Cortex of kidney (tissue), 1 donor: ENCODE measurements at places on chromosomes 4 and X.

DNA sequence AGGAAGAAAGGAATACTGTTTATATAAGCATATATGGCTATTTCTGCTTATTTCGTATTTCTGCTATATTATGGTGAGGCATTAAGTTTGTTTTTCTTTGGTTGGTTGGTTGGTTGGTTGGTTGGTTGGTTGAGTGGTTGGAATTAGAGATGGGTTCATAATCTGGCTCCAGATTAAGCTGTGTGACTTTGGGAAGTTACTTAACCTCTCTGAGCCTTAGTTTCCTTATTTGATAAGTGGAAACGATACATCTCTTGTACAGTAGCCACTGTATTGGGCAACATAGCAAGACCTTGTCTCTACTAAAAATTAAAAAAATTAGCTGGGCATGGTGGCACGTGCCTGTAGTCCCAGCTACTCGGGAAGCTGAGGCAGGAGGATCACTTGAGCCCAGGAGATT, 46.1 kb upstream of the CEP135 start:
- no peak for DNase-seq

DNA sequence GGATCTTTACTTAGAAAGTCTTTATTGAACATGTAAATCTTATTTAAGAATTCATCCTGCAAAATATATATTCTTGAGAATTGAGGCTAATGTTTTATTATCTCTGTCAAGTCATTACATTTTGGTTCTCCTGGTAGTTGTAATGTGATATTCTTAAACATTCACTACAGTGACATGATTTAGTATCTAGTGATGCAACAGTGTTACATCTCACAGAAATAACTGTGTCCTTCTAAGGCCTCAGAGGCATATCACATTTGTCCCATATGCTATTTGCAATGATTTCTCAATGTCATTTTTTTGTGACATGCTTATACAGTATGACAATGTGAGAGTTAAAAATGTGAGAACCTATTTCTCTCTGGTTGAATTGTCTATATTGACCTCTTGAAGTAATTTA, 34.1 kb downstream of the PRRG1 start:
- DNase-seq = no peak

- DNase-seq = no peak
These were observed 6.2 kb upstream of the ZCCHC13 start for GRCh38 chrX:74297766-74298165.

DNA sequence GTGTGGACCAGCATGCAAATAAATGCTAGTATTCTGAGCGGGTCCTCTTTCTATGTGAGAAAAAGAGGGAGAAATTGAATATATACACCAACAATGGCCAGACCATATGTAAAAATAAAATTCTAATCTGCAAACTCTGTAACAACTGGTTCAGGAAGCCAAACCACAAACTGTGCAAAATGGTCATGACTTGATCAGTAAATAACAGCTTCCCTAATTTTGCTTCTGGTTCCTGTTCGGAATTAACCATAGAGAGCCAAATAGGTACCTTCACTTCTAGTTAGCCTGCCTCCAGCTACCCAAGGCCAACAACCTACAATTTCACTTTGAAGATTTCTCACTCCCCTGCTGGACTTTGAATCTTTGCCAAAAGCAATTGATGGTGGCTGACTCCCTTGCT, 1313.2 kb downstream of the ADGRL3 start:
- DNase-seq = no peak

GRCh38 chrX:30577362-30577991, at the start of gene TASL:
TSS of gene TASL (minus strand) at chrX:30577766. CDS start at chrX:30560355, 17,411 bp downstream.
- DNase-seq = no peak

DNA sequence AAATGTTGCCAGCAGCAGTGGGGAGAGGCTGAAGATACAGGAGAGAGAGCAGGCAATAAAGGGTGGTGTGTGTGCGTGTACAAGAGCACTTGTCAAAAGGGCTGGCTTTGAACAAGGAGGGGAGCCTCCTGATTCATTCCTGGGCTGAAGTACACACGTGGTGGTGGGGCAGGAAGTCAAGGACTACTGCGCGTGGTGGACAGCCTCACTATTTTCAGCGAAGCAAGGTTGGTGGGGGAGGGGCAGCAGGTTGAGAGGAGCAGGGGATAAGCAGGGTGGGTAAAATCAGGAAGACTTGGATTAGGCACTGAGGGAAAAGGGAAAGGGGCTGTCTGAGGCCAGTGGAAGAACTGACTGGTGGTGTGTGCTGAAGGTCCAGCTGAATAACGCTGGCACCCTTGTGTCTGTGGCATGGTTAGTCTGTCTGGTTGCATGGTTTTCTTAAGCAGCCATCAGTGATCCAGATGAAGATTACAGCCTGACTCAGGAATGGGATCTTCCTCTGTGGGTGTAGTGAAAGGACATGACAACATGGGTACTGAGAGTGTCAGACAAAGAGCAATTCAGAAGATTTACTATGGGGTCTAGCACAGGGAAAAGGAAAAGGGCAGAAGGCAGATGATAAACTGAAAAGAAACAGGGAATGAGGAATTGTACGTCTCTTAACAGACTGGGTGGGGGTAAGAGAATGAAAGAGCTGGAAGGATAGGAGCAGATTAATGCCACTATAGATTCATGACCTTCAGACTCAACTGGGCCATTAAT, 149.8 kb downstream of the CHM start:
- DNase-seq = no peak

GRCh38 chr4:118947095-118947494, 58.4 kb downstream of the SYNPO2 start:
- DNase-seq = no peak

- no peak for DNase-seq
These were observed 44.6 kb upstream of the SLITRK2 start for GRCh38 chrX:145773006-145773405.

- no peak for DNase-seq
These were observed 552 bp upstream of the NAA10 start for GRCh38 chrX:153935326-153935851.

GRCh38 chr4:175542786-175543185, 269.3 kb downstream of the GPM6A start:
- DNase-seq = no peak

GRCh38 chr4:54332542-54332941, 103.4 kb downstream of the PDGFRA start:
- no peak for DNase-seq

GRCh38 chrX:125544031-125544660, 224.5 kb downstream of the TEX13C start:
- no peak for DNase-seq

DNA sequence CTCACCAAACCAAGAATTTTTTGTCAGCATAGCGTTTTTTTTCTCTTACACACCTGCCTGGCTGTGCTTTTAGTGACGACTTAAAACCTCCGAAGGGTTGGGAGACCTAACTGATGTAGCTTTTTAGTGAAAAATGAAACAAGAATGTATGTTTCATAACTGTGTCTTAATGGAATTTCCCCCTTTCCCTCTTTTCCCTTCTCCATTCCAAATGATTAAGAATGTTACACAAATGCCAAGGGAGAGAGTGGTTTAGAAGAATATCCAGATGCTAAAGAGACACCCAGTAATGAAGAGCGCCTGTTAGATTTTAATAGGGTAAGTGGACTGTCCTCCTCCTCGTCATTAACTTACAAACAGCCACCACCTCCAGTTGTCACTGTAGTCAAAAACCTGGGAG, 33.2 kb upstream of the TBC1D14 start:
- DNase-seq = no peak

GRCh38 chrX:136806891-136807410, 26.2 kb upstream of the ARHGEF6 start:
- DNase-seq = no peak

GRCh38 chrX:148310426-148311165, 189.8 kb upstream of the AFF2 start:
- DNase-seq = no peak

GRCh38 chrX:53798281-53798680, 111.8 kb upstream of the HUWE1 start:
- no peak for DNase-seq

DNA sequence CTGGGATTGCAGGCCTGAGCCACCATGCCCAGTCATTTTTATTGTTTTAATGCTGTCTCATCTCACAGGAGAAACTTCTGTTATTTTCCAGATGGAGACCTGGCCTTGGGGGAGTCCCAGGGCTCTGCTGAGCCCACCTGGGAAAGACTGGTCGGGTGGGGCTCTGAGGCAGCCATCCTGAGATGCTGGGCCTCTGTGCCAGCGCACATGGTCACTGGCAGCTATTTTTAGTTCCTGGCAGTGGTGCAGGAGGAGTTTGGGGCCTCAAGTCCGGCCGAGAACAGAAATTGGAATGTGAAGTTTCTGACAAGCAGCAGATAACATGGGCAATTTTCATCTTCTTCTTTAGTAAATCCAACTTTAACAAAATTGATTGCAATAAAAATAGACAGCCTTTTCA, 44.5 kb downstream of the SORCS2 start:
- DNase-seq = no peak

GRCh38 chr4:112818594-112818965, 181.6 kb downstream of the LARP7 start:
- no peak for DNase-seq

DNA sequence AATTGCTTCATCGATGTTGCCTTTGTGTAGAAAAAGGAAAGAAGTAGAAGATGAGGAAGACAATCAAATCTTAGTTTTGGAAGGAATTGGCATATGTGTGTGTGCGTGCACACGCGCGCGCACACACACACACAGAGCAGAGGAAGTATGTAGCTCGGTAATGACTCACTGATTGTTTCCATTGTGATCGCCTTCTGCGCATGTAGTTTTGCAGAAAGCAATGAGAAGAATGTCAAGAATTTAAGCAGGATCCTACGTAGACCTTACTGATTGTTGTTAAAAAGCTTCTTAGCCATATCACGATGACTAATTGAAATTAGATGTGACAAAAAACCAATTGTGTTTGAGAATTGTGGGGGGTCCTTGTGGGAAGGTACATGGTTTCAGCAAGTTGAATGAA, 12.8 kb upstream of the LIMCH1 start:
- no peak for DNase-seq

- DNase-seq = no peak
These were observed 136.5 kb downstream of the RNF150 start for GRCh38 chr4:140996766-140997165.

- DNase-seq = no peak
These were observed 225.1 kb downstream of the CBR4 start for GRCh38 chr4:168784786-168785461.

- DNase-seq = no peak
These were observed 22.6 kb upstream of the STBD1 start for GRCh38 chr4:76283900-76284299.

- DNase-seq = no peak
These were observed 26.5 kb upstream of the ATP8A1 start for GRCh38 chr4:42683393-42683792.

- DNase-seq = no peak
These were observed 4.7 kb upstream of the S100P start for GRCh38 chr4:6688879-6689505.

- no peak for DNase-seq
These were observed 66.8 kb downstream of the PLAC1 start for GRCh38 chrX:134591502-134591901.

GRCh38 chr4:20889901-20890300, 189.6 kb downstream of the PACRGL start:
- DNase-seq = no peak

- DNase-seq = no peak
These were observed 106.1 kb downstream of the UCHL1 start for GRCh38 chr4:41362621-41363383.
